Hematopoietic multipotent progenitor cell treated with erythropoietin and hydrocortisone succinate and interleukin-3 and kit ligand, for 4 days (in vitro differentiated cells): ENCODE measurements at places on chromosomes 11 and 22.

DNA sequence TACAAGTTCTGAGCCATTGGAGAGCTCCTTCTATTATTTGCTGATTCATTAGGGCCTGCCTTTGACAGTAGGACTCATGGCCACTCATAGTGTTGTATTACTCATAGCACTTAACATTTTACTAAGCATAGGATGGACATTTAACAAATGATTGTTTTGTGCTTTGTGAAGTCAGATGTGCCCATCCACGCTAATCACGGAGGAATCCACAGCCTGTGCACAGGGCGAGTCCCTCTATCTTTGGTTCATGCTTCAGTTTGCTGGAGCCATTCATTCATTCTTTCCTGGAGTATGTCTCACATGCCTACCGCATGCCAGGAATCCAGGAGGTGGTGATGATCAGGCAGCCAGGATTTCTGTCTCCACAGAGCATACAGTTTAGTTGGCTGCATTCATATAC lies 254.1 kb downstream of the NTM start:
- DNase-seq: no peak

DNA sequence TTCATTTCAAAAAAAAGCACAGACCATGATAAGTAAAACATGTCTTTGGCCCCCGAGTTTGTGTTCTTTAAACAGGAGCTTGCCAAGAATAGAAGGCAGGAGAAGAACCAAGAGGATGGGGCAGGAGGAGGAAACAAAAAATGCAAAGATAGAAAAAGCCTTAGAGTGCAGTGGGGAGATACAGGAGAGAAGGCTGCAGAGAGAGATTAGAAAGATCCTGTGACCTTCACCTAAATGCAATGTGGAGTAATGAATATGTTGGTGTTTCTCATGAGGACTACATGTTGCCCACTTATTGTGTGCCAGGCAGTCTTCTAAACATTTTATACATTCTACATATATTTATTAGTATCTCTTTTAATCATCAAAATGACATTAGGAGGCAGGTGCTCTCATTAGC lies 2.3 kb upstream of the APLNR start:
- peak; percentile 45 for DNase-seq

DNA sequence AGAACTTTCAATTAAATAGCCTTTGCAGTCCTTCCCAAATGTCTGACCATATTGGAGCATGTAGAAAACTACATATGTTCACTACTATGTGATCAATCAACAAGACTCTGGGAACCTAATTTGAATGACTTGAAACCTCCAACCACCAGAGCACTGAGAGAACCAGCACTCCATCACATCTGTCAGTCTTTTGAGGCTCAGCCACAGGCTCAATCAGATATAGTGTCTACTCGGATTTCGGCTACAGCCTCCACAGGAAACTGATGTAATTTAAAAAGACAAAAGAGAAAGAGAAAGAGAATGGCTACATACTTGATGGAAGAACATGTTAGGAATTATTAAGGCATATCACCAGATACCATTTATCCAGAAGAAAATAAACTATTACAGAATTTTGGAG lies 859.0 kb downstream of the FAM181B start:
- peak; percentile 52 for DNase-seq

DNA sequence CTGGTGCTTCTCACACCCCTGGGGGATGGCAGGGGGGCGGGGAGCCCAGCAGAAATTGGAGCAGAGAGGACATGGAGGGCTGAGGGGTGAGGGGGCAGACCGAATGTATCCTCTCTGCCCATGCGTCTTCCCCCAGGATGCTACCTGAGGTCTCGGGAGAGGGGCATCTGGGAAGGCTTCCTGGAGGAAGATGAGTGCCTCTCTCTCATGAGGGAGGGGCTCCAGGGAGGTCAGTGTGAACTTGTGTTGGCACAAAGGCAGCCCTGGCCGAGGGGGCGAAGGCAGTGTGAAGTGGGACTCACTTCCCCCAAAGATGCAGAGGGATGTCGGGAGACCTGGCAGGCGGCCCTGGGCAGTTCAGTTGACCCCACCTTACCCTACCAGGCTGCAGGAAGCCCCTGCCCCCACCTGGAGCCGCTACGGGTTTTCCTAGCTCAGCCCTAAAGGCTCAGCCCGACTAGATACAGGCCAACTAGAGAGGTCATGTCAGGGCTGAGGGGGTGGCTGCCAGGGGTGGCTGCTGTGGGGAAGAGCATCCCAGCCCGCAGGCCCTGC lies 10.4 kb downstream of the ASCL2 start:
- DNase-seq: no peak

DNA sequence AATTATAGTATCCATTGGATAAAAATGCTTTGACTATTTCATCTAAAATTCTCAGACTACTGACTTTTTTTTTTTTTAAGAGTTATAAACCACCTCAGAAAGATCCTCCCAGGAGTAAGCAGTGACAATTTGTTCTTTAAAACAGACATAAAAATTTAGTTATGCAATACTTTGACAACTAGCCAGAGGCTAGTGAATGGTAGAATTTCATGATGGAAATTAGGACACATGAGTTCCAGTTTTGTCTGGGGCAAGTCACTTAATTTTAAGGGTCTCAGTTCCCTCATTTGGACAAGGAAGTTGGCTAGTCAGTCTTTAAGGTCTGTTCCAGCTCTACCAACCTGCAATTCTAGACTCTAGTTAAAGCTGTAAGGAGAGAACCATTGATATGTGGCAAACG lies 2.9 kb downstream of the IL18 start:
- DNase-seq: peak; percentile 22

DNA sequence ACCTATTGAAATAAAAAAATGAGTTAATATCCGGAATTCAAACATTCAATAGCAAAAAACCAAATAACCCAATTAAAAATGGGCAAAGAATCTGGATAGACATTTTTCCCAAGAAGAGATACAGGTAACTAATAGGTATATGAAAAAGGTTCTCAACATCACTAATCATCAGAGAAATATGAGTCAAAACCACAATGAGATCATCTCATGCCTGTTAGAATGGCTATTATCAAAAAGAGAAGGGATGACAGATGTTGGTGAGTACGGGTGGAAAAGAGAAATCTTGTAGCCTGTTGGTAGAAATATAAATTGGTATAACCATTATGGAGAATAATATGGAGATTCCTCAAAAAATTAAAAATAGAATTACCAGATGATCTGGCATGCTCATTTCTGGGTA lies 26.9 kb upstream of the OR6M1 start:
- no peak for DNase-seq

- no peak for DNase-seq
These were observed 185.4 kb upstream of the GUCY1A2 start for GRCh38 chr11:107203656-107204055.

DNA sequence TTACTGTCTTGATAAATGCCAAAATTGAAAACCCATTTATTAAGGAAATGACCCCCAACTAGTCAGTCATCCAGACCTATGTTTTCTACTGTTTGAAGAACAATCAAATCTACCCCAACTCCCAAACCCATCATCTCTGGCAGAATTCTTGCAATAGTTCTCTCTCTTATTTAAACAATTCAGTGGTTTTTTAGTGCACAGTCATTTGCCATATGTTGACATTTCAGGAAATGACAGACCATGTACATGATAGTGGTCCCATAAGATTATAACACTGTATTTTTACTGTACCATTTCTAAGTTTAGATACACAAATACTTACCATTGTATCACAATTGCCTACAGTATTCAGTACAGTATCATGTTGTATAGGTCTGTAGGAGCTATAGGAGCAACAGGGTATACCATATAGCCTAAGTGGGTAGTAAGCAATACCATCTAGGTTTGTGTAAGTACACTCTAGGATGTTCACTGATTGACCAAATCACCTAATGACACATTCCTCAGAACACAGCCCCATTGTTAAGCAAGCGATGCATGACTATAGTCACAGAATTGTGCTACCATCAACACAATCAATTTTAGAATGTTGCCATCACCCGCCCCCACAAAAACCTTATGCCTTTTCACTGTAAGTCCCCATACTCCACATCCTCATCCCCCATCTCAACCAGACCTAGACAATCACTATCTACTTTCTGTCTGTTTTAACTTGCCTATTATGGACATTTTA lies 41.8 kb downstream of the MMP20 start:
- peak; percentile 44 for DNase-seq

DNA sequence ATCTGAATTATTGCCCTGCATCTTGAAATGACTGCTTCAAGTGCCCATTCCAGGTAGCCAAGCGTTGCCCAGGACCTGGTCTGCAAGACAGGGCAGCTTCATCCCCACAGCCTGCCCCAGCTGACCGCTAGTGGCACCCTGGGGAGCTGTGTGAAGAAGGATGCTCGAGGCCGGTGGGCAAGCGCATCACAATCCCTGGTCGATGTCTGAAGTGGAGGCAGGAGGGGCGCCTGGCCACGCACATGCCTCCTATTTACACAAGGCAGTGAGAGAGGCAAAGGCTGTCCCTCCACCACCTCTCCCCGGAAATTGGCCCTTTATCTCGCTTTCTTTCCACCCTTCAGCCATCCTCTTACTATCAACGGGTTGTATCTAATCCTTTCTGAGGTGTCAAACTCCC lies 28.1 kb upstream of the PHF21A start:
- DNase-seq: no peak

- no peak for DNase-seq
These were observed 270.2 kb downstream of the GUCY1A2 start for GRCh38 chr11:106748059-106748458.

DNA sequence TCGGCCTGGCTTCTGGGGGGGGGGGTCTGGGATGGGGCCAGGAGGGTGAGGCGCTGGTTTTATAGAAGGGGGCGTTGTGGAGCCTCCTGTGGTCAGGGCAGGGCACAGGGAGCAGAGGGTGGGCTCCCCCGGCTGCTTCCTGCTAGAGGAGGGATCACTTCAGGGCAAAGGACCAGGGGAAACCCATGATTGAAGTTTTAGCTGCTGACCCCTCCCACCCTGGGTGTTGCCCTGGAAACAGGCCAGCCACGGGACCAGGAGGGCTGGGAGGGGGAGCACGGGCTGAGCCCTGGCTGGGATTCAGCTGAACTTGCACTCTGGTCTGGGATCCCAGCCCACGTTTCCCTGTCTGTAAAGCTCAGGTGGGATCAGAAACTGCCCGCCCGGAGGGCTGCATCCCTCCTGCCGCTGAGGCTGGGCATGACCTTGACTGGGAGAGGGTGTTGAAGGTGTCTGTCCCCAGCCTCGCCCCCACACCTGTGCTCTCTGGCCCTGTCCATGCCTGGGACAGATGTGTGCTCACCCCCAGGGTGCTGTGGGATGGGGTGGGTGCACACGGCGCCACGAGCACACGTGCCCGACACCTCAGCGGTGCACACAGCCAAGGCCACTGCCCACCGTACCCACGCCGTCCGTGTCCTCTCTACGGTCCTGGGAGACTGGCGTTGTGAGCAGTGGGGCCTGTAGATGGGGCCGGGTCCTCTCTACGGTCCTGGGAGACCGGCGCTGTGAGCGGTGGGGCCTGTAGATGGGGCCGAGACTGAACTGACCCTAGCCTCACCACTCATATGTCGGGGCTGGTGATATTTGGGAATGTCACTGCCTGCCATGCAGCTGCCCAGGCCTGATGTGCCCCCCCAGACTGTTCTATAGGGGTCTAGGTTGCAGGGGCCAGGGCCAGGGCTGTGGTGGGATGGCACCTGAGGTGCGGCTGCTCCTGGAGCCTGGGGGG lies 2.3 kb downstream of the TSPAN4 start:
- peak; percentile 95 for DNase-seq

DNA sequence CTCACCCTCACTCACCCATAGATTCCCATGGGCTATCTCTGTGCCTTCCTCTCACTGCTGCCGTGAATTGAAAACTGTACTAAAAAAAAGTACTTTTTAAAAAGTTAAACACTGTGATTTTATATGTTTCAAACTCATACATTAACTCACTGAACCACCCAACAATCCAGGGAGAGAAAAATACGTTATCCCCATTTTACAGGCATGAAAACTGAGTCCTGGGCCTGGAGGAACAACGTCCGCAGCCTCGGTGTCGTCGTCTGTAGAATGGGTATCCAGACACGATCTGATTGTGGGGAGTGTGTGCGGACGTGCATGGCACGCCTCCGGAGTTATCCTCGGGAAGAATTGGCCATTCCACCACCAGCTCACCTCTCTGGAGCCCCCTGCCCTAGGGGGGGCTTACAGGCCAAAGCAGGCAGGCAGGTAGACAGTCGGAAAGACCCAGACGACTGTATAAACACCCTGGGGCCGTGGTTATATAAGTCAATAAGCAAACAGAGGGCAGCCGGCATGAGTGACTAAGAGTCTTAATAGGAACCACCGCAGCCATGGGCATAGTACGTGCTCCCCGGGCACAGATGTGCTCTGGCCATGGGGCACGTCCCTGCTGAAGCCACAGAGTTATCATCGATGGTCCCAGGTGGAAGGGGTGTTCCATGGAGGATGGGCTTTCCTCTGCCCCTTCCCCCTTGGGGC lies 7.1 kb upstream of the PDGFB start:
- no peak for DNase-seq

DNA sequence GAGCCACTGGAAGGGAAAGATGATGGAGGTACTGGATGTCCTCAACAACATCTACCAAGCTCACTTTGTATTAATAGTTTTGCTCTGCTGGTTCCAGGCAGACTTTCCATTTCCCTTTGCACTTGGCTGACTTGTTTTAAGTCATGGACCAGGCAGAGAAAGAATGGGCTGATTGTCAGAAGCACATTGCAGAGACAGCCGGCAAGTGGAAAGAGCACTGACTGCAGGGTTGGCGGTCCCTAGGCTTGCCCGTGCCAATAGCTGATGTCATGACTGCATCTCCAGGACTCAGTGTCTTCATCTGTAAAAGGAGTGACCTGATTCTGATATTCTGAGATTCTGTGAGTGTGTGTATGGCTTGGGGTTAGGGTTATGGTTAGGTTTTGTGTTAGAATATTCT lies 20.9 kb upstream of the NNMT start:
- DNase-seq: no peak

- no peak for DNase-seq
These were observed 3.9 kb upstream of the RAB38 start for GRCh38 chr11:88179141-88179540.

DNA sequence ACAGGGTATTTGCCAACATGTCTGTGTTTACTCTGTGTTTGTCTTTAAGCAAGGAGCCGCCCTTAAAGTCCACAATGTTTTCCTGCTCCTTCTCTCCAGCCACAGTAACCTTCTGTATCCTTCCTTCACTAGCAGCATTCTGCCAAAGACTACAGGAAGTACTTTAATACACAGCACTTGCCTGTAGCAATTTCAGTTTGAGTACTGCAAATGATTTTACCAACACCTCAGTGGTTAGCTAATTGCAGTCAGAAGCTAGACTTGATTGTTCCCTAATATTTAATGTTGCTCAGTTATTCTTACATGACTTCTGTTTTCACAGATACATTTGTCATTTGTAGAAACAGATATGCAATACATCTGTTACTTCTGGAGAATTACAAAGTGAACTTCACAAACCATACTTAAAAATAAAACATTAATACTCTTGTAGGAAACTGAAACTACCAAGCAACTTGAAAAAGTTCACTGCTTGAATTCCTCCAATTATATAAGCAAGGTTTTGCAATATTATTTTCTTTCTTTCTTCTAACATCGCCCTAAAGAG lies 69.1 kb downstream of the FCHSD2 start:
- DNase-seq: peak; percentile 65

- DNase-seq: no peak
These were observed 152.9 kb upstream of the GRIA4 start for GRCh38 chr11:105456950-105457349.
